ENCODE measurements at places on chromosomes 7 and 10.

DNA sequence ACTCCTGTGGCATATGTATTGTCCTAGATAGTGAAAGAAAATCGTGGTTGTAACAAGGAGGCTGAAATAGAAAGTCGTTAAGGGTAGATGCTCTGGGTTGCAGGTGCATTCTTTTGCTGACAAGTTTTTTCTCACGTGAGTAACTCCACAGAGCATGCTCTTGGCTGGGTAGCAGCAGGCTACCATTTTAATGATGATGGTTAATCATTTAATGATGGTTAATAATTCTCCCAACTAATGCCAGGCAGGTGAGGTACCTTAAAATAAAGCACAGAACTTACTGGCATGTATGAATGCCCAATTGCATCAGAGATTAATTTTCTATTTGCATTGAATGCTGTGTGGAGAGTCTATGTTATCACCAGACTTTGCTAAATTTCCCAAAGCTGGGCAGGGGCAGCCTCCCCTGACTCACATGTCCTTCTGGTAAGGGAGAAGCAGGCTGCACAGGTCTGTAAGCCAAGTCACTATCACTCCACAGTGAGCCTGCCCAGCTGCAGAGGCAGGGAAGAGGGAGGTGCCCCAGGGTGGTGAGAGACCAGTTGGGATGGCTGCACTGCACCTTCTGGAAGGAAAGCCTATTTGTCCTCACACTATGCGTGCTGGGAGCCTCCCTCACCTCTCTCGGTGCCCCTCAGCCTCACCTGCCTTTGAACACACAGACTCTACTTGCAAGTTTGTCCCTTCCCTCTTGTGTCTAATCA lies 287.0 kb upstream of the IGFBP3 start:
- no peak for DNase-seq

DNA sequence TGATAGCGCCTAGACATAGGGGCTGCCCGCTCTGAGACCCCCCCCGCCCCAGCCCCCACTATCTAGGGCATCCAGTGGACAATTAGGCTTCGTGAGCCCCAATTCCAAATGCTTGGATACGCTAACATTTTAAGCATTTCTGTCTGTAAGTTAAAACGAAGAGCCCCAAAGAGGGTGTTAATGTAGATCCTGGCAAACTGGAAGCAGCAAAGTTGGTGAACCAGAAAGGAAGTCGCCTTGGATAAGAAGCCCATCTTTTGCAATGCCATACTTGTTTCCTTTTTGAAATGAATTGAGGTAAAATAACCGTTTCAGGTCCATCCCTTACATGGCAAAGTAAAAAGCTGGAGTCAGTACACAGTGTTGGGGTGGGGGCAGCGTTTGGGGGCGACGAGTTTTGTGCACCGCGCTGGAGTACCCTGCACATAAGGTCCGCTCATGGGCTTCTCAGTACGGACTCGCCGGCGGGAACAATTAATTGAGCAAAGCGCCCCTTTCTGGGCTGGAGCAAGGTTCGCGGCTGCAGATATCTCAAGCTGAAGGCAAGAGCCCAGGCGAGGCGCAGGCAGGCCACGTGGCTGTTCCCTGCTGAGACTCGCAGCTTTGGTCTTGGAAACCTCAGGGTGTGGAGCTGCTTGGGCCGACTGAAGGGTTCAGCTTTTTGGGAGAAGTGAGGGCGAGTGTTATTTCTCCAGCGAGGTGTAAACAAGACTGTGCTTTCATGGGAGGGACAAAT lies 1.4 kb upstream of the TWIST1 start:
- no peak for DNase-seq

DNA sequence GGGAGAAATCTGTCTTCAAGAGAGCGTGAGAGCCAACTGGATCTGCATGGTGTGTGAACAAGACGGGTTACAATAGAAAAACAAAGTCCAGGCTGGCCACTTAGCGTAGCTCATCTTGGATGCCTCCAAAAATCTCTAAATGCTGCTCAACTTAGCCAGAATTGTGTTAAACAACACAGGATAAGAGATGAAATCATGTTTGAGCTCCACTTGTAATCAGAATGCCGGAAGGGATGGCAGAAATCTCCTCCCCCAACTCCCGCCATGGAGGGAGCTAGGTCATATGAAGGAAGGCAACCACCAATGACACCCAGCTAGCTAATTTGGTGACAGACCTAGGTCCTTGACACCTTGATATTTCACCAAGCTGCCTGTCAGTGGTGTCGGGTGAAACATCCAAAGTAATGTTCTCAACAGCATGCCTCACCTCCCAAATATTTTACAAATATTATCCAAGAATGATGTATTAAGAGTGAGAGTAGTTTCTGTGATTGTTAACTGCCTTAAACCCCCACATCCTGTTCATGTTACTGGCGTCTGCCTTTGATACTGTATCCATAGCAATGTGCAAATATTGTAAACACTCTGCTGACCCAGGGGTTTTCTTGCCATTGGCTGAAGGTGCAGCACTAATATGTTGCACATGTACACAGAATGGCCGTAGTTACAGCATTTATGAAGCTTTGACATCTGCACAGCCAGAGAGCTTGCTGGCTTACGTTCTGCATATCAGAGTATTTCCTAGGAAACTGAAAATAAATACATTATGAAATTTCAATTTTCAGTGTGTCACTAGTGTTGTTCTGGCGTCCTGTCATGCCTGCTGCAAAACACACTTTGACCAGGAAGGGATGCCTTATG lies 25.8 kb downstream of the TMEM254 start:
- no peak for DNase-seq

GRCh38 chr7:50552139-50552538 lies 13.1 kb downstream of the DDC start:
- no peak for DNase-seq

DNA sequence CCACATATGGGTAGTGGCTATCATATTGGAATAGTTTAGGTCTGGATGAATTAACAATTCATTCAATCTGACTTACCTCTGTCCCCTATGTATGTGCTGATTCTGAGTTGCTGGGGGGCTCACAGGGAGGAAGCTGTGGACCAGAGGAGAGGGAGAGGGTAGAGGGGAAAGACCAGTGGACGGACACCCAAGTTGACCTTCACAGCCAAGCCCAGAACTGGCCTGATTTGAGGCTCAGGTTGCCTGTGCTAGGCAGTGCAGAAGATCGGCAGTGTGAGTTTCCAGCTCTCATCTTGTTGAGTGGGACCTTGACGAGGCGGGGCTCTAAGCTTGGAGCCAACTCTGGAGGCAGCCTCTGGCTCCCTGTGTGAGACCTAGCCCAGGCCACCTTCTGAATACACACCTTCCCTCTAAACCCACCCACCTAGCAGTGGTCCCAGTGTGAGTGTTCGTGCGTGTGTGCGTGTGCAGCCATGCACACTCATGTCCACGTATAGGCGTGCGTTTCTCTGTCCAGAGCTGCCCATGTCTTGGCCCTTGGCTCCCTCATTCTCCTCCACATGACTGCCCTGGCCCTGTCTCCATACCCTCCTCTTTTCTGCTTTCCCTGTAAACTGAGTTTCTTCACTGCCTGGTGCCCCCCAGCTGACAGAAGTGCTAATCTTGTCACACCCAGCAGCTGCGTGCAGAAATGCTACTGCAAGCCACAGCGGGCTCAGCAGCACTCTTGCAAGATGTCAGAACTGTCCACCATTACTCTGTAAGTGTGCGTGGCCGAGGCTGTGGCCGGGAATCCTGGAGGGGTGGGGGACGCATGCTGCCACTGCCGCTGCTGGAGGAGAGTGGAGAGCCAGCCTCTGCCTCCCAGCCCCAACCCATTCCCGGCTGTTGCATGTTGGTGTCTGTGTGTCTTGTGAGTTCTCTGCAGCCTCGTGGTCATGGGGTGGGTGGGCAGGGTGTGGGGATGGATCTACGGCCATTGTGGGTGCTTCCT lies 47.6 kb downstream of the ADCYAP1R1 start:
- DNase-seq, result no peak

- no peak for DNase-seq
These were observed 35.5 kb downstream of the IKZF1 start for GRCh38 chr7:50339990-50340500.

GRCh38 chr10:116777006-116777405 lies 34.6 kb upstream of the HSPA12A start:
- no peak for DNase-seq
